Activated CD4-positive, alpha-beta memory T cell treated with anti-CD3 and anti-CD28 coated beads, Interleukin-2, amount 10 ng/mL, durations not matched to agents 7 days and 5 days (primary cell): ENCODE measurements at places on chromosomes 7 and 10. TPM values are rescaled to one million over a fixed set of nuclear protein-coding genes. Genes with fewer than 3 reads are reported as not detected.

Gene SYCE1
- total RNA-seq = not detected

GRCh38 chr7:1906087-1906830, 236.2 kb downstream of the ELFN1 start:
- DNase-seq = no peak
- no peak overlapping the region for H3K4me3 ChIP-seq
- H3K4me1 ChIP-seq = no peaks in the 10 kb centered on the region

DNA sequence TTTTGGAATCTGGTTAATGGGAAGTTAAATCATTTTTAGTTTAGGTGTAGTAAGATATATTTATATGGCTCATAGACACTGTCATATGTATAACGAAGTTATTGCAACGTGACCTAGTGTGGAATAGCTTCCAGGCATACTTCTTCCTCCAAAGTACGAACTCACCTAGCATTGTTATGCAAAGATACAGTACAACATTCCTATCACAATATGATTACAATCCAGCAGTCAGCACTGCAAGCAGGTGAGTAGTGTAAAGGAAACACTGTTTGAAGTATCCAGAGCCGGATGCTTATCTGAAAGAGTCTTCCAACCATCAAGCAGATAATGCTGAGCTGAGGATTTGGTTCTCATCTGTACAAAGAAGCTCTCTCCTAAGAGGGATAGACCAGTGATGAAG, 754.4 kb upstream of the IGFBP3 start:
- H3K27me3 ChIP-seq = no peaks in the 10 kb centered on the region
- DNase-seq = no peak

Gene HACD1
- total RNA-seq = 3.7 TPM

DNA sequence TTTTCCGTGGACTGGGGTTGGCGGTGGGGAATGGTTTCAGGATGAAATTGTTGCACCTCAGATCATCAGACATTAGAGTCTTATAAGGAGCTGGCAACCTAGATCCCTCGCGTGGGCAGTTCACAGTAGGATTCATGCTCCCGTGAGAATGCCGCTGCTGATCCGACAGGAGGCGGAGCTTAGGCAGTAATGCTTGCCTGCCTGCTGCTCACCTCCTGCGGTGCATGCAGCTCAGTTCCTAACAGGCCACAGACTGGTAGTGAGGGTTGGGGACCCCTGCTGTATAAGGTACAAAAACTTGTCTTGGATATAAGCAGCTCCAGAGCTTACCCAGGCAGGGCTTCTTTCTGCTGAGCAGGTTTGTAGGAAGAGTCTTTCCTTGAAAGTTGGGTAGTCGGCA, 53.9 kb downstream of the SHH start:
- no peak overlapping the region for H3K27ac ChIP-seq
- peaks cover 53% of the 10 kb centered on the region for H3K36me3 ChIP-seq
- no peak for DNase-seq
- H3K27me3 ChIP-seq = no peaks in the 10 kb centered on the region
- H3K4me1 ChIP-seq = peaks cover 39% of the 10 kb centered on the region
- H3K4me3 ChIP-seq = no peak overlapping the region

Gene AKR1B15
- not detected for total RNA-seq

DNA sequence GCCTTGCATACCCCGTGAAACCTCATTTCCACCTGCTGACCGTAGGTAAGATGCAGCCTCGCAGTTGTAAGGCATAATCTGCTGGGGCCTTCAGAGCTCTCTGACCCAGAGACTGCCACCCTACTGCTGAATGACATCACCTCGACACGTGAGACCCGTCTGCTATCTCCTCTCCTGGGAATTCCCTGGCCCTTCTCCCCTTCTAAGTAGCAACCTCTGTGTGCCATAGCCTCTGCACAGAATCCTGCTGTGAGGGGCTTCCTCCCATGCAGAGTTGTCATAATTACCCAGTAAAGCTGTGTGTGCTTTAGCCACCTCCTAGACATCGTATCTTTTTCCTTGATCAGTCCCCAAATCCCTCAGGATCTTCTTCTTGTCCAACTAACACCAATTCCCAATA, 106.7 kb downstream of the CACNB2 start:
- no peak overlapping the region for H3K4me3 ChIP-seq
- DNase-seq = no peak
- H3K27me3 ChIP-seq = no peaks in the 10 kb centered on the region
- H3K27ac ChIP-seq = no peak overlapping the region
- no peaks in the 10 kb centered on the region for H3K4me1 ChIP-seq

DNA sequence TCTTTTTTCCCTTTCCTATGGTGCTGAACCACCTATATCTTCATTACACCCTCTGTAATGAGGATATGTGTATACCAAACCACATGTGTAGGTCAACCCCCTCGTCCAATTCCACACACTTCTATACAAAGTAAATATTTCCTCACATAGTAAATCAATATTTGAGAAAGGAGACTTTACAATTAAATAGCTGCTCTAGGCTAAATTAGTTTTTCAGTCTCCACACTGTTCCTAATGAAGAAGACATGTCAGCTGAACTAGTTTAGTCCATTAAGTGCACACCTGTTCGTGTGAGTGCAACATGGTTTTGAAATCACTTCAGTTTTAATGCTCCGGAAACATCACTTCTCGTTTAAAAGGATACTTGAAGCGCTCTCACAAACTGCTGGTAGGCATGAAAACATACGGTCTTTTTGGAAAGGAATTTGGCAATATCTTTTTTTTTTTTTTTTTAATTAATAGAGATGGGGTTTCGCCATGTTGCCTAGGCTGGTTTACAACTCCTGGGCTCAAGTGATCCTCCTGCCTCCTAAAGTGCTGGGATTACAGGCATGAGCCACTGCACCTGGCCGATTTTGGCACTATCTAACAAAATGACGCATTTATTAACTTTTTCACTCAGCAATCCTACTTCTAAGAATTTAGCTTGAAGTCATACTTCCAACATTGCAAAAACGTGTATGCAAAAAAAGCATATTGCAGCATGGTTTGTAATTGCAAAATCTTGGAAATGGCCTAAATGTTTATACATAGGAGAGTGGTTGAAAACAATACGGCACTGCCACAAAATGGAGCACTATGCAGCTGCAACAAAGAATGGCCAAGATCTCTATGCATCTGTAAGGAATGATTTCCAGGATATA, 2.1 kb upstream of the XRCC2 start:
- peak overlapping the region; percentile 44 for H3K4me3 ChIP-seq
- H3K4me1 ChIP-seq = peaks cover 18% of the 10 kb centered on the region
- no peaks in the 10 kb centered on the region for H3K27me3 ChIP-seq
- peaks cover 7% of the 10 kb centered on the region for H3K36me3 ChIP-seq
- DNase-seq = no peak

DNA sequence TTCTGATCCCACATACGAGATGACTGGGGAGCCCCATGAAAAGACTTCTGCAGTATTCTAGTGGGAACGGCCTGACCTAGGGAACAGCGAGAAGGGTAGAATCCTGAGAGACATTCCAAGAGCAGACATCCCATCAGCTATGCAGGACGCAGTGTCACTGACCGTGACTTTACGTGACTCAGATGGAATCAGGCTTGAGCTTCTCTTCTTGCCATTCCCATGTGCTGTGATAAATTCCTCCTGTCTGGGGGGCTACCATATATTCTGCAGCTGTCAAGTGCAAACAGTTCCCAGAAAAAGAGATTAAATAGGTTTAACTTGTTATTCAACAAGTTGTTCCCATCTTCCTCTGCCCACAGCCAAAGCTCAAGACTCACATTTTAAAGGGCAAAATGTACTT, 73.1 kb upstream of the PDE1C start:
- H3K4me3 ChIP-seq = no peak overlapping the region
- no peak for DNase-seq
- no peak overlapping the region for H3K27ac ChIP-seq
- no peaks in the 10 kb centered on the region for H3K27me3 ChIP-seq
- H3K36me3 ChIP-seq = no peaks in the 10 kb centered on the region

Gene CPA1
- total RNA-seq = not detected

GRCh38 chr10:16975188-16975587, 154.4 kb downstream of the CUBN start:
- H3K4me1 ChIP-seq = peaks cover 5% of the 10 kb centered on the region
- no peak overlapping the region for H3K4me3 ChIP-seq
- H3K27me3 ChIP-seq = peaks cover 8% of the 10 kb centered on the region
- no peak for DNase-seq
- H3K36me3 ChIP-seq = no peaks in the 10 kb centered on the region
- H3K27ac ChIP-seq = no peak overlapping the region

DNA sequence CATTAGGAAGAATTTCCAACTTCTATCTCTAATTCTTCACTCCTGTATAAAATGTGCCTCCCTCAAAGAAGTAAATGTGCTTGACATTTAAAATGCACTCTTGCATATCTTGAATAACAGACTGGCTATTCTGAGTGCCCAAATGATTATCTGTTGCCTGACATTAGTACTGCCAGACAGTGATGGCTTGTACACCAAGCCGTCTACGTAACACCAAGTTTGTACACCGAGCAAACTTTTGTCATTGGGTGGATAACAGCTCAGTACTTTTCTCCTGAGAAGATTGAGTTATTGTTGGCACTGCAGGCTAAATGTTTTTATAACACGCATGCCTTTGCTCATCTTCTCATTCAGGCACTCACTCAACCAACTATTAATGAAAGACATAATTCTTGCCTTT, 137.2 kb downstream of the DOCK4 start:
- H3K4me1 ChIP-seq = no peaks in the 10 kb centered on the region
- no peak overlapping the region for H3K27ac ChIP-seq
- no peak for DNase-seq
- no peak overlapping the region for H3K4me3 ChIP-seq
- no peaks in the 10 kb centered on the region for H3K36me3 ChIP-seq

- H3K27me3 ChIP-seq = peaks cover 4% of the 10 kb centered on the region
- DNase-seq = no peak
- no peaks in the 10 kb centered on the region for H3K36me3 ChIP-seq
- no peaks in the 10 kb centered on the region for H3K4me1 ChIP-seq
- H3K4me3 ChIP-seq = no peak overlapping the region
These were observed 132.5 kb downstream of the NRP1 start for GRCh38 chr10:33201971-33202370.

- H3K27ac ChIP-seq = no peak overlapping the region
- peaks cover 10% of the 10 kb centered on the region for H3K27me3 ChIP-seq
- H3K4me3 ChIP-seq = no peak overlapping the region
- DNase-seq = no peak
These were observed 8.1 kb downstream of the MYL10 start for GRCh38 chr7:101620991-101621390.

DNA sequence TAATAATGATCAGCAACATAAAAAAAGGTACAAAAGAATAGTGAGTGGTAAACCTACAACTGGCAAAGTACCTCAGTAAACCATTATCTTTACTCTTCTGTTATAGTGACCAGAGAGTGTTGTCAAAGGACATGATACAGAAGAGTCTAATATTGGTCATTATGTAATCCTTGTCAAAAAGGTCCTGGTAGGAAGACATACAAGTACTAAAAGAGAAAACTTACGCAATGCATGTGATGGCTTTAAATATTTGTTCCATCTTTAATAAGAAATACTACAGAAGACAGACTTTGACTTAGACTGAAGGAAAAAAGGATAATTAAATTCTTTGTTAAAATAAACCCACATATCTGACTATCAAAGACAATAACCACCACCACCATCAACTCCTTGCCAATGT, 6.5 kb downstream of the DOCK4 start:
- H3K4me3 ChIP-seq = no peak overlapping the region
- H3K27ac ChIP-seq = no peak overlapping the region
- H3K27me3 ChIP-seq = peaks cover 49% of the 10 kb centered on the region
- peaks cover 22% of the 10 kb centered on the region for H3K4me1 ChIP-seq

GRCh38 chr10:976316-976715, 11.9 kb upstream of the GTPBP4 start:
- H3K27me3 ChIP-seq = peaks cover 4% of the 10 kb centered on the region
- DNase-seq = no peak

- no peaks in the 10 kb centered on the region for H3K27me3 ChIP-seq
- H3K4me3 ChIP-seq = no peak overlapping the region
- H3K27ac ChIP-seq = no peak overlapping the region
- DNase-seq = no peak
- H3K4me1 ChIP-seq = no peaks in the 10 kb centered on the region
These were observed 1396.3 kb downstream of the GATA3 start for GRCh38 chr10:9450801-9451200.

Gene ITGA8
- not detected for total RNA-seq

DNA sequence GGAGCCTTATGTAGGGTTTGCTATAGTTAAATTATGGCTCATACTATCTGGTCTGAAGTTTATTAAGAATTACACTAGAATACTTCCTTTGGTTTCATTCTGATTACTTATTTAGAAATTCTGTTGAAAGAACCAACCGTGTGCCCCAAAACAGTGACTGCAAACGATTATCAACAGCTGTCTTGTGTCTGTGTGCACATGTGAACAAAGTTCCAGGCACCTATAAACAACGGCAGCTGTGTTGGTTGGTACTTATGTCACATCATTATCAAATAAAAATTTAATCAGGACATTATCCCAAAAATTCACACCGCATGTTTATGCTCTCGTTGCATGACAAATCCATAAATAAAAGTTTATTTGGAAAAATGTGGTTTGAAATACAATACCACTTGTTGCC, 80.6 kb downstream of the USP6NL start:
- no peaks in the 10 kb centered on the region for H3K36me3 ChIP-seq
- peaks cover 9% of the 10 kb centered on the region for H3K27me3 ChIP-seq

Gene AKR1C8
- total RNA-seq = 0.63 TPM

Gene NEBL
- total RNA-seq = not detected

Gene DRGX
- not detected for total RNA-seq

DNA sequence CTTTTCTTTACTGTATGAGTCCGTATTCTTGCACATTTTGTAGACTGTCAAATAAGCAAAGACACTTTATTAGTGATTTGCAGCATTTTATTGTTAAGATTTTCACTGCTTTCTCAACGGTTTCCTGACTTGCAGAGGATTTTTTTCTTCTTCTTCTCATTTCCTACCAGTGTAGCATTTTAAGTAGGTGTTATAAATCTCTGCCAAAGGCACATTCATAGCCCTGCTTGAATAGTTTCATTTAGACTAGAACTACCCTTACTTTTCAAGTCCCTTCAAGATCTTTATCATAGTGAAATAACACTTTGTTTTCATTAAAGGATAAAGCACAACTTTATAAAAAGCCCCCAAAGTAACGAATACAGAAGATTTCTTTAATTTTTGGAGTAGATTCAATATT, 271.4 kb downstream of the TSPAN12 start:
- H3K27ac ChIP-seq = no peak overlapping the region
- H3K4me1 ChIP-seq = no peaks in the 10 kb centered on the region
- no peak overlapping the region for H3K4me3 ChIP-seq
- H3K36me3 ChIP-seq = no peaks in the 10 kb centered on the region
- no peaks in the 10 kb centered on the region for H3K27me3 ChIP-seq
